ENCODE measurements at places on chromosomes 4 and X.

- no peak overlapping the region for H3K4me3 ChIP-seq
- H3K4me1 ChIP-seq = no peaks in the 10 kb centered on the region
- no peak overlapping the region for H3K27ac ChIP-seq
These were observed 55.5 kb downstream of the CEP135 start for GRCh38 chr4:56004235-56004634.

- H3K27me3 ChIP-seq = no peaks in the 10 kb centered on the region
- no peak overlapping the region for H3K27ac ChIP-seq
- H3K4me1 ChIP-seq = no peaks in the 10 kb centered on the region
These were observed 64.0 kb downstream of the ADRA2C start for GRCh38 chr4:3829956-3830773.

- no peaks in the 10 kb centered on the region for H3K36me3 ChIP-seq
- H3K27ac ChIP-seq = no peak overlapping the region
These were observed 96.6 kb upstream of the GATB start for GRCh38 chr4:151857368-151857767.

DNA sequence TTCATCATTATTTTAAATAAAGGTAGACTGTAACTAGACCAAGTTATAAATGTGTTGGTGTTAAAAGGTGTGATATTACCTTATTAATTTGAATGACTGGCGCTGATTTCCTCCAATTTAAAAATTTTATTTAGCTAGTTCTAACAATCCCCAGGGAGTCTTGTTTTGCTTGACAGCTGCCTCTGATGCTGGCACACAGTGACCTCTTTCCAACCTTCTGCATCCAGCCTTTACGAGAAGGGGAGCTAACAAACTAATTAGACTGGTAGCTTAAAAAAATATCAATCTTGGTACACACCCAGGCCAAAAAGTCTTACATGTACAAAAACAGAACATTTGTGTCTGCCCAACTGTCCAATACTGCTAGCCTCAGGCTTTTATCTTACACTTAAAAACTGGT lies 51.8 kb upstream of the ENPEP start:
- no peaks in the 10 kb centered on the region for H3K36me3 ChIP-seq
- no peak overlapping the region for H3K27ac ChIP-seq
- H3K4me3 ChIP-seq = no peak overlapping the region

- no peaks in the 10 kb centered on the region for H3K27me3 ChIP-seq
- H3K4me3 ChIP-seq = no peak overlapping the region
- no peaks in the 10 kb centered on the region for H3K4me1 ChIP-seq
- no peaks in the 10 kb centered on the region for H3K36me3 ChIP-seq
- DNase-seq = no peak
- no peak overlapping the region for H3K27ac ChIP-seq
These were observed 4.7 kb upstream of the NEUROG2 start for GRCh38 chr4:112520598-112521122.

GRCh38 chrX:109847257-109848187 lies 114.5 kb upstream of the ACSL4 start:
- H3K4me1 ChIP-seq = no peaks in the 10 kb centered on the region
- DNase-seq = no peak
- H3K4me3 ChIP-seq = no peak overlapping the region
- H3K27me3 ChIP-seq = no peaks in the 10 kb centered on the region
- H3K27ac ChIP-seq = no peak overlapping the region
- no peaks in the 10 kb centered on the region for H3K36me3 ChIP-seq

- H3K4me3 ChIP-seq = no peak overlapping the region
- H3K27me3 ChIP-seq = no peaks in the 10 kb centered on the region
- no peaks in the 10 kb centered on the region for H3K36me3 ChIP-seq
- H3K4me1 ChIP-seq = no peaks in the 10 kb centered on the region
These were observed 72.3 kb downstream of the ZNF518B start for GRCh38 chr4:10384974-10385373.

GRCh38 chr4:105088110-105088879 lies 58.4 kb upstream of the TET2 start:
- no peak overlapping the region for H3K4me3 ChIP-seq
- no peak overlapping the region for H3K27ac ChIP-seq

DNA sequence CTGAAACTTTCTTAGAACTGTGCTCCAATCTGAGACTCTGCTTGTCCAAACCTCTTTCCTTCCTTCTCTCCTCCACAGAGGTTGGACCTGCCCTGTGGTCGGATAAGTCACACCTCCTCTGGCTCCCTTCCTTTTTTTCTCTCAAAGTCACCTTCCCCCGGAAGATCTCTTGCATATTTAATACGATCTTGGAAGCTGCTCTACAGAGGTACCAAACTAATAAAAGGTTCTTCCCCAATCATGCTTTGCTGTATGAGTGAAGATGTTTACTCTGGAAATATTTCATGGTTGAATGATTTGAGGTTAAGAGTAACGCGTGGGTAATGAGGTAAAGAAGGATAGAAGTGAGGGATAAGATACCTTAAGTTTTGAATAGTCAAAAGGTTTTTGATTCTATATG lies 166.0 kb downstream of the ATG4A start:
- H3K4me1 ChIP-seq = no peaks in the 10 kb centered on the region
- no peak overlapping the region for H3K27ac ChIP-seq
- DNase-seq = no peak
- H3K4me3 ChIP-seq = no peak overlapping the region
- H3K27me3 ChIP-seq = no peaks in the 10 kb centered on the region

GRCh38 chr4:53586121-53586816 lies 5.0 kb downstream of the LNX1 start:
- H3K36me3 ChIP-seq = no peaks in the 10 kb centered on the region
- DNase-seq = no peak
- H3K27ac ChIP-seq = no peak overlapping the region
- H3K4me3 ChIP-seq = no peak overlapping the region

GRCh38 chr4:18556402-18556801 lies 534.8 kb upstream of the LCORL start:
- H3K36me3 ChIP-seq = no peaks in the 10 kb centered on the region
- no peak for DNase-seq
- H3K4me3 ChIP-seq = no peak overlapping the region
- no peaks in the 10 kb centered on the region for H3K4me1 ChIP-seq
- H3K27me3 ChIP-seq = no peaks in the 10 kb centered on the region

- no peaks in the 10 kb centered on the region for H3K27me3 ChIP-seq
- no peaks in the 10 kb centered on the region for H3K36me3 ChIP-seq
- no peak overlapping the region for H3K27ac ChIP-seq
- H3K4me1 ChIP-seq = no peaks in the 10 kb centered on the region
- H3K4me3 ChIP-seq = no peak overlapping the region
- no peak for DNase-seq
These were observed 78.1 kb downstream of the RLIM start for GRCh38 chrX:74536152-74536831.

- no peaks in the 10 kb centered on the region for H3K4me1 ChIP-seq
- no peaks in the 10 kb centered on the region for H3K27me3 ChIP-seq
- no peak overlapping the region for H3K4me3 ChIP-seq
- H3K27ac ChIP-seq = no peak overlapping the region
These were observed 50.8 kb upstream of the RAP2C start for GRCh38 chrX:132270021-132270420.

DNA sequence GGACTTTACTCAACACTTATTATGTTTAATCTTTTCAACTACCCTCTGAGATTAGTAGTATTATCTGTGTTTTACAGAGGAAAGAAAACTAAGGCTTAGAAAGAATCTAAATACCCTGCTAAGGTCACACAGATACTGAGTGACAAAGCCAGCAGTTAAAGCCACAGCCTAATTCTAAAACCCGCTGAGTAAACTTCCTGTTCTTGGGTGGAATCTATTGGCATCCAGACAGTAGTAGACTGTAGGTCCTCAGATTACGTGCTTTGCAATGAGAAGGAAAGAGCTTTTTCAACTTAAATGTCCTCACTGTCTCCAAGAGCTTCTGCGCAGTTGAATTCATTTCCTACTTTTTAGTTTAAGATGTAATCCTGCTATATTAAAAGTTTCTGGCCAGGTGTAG lies 126.0 kb downstream of the TENM3 start:
- DNase-seq = no peak
- no peaks in the 10 kb centered on the region for H3K36me3 ChIP-seq
- H3K27me3 ChIP-seq = no peaks in the 10 kb centered on the region
- H3K27ac ChIP-seq = no peak overlapping the region

DNA sequence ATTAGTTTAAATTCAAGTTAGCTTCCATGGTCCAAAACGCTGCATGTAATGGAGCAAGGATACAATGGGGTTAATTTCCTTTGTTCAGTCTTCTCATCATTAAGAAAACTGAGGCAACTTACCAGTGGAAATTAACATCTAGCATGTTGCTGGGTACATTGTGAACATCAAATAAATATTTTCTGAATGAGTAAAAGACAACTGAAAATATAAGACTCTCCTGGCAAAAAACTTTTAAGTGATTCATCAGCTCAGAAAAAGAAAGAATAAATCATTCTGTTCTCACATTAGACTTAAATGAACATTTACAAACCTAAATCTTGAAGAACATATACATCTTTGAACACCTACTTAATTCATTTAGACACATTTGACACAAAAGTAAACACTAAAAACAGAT lies 138.4 kb upstream of the ETNPPL start:
- H3K4me1 ChIP-seq = peaks cover 3% of the 10 kb centered on the region
- no peak overlapping the region for H3K4me3 ChIP-seq
- H3K27me3 ChIP-seq = no peaks in the 10 kb centered on the region
- no peaks in the 10 kb centered on the region for H3K36me3 ChIP-seq
- no peak for DNase-seq
- H3K27ac ChIP-seq = no peak overlapping the region

DNA sequence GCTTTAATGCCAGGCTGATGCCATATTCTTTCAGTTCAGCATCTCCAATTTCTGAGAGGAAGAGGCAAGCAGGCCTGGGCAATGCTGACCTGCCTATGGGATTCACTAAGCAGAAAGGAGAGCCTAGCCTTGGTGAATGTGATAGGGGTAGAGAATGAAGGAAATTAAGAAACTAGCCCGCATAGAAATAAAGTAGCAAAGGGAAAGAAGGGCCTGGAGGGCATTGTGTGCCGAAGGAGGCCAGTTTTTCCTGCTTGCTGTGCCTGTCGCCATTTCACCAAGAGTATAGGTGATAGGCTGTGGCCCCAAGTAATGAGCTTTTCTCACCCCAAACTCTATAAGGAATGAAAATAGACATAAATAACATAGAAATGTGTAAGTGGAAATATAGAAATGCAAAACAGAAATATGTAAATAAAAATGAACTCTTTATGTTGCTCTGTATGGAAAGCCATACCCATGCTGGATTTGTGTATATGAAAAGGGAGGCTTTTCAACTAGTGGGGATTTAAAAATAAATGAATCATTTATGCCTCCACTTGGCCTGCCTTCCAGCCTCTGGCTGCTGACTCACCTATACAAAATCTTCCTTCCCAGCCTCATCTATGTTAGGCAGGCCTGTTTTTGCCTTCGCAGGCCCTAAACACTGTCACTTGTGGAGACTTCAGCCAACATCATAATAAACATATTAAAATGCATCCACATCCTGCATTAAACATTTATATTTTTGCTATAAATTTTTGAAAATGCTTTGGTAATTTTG lies 5.1 kb upstream of the OCRL start:
- H3K27ac ChIP-seq = no peak overlapping the region
- no peaks in the 10 kb centered on the region for H3K36me3 ChIP-seq
- no peaks in the 10 kb centered on the region for H3K27me3 ChIP-seq
- peaks cover 4% of the 10 kb centered on the region for H3K4me1 ChIP-seq

GRCh38 chr4:7328913-7329638 lies 105.7 kb downstream of the PSAPL1 start:
- no peaks in the 10 kb centered on the region for H3K4me1 ChIP-seq
- H3K36me3 ChIP-seq = no peaks in the 10 kb centered on the region
- H3K4me3 ChIP-seq = no peak overlapping the region
- H3K27me3 ChIP-seq = no peaks in the 10 kb centered on the region
- no peak for DNase-seq

DNA sequence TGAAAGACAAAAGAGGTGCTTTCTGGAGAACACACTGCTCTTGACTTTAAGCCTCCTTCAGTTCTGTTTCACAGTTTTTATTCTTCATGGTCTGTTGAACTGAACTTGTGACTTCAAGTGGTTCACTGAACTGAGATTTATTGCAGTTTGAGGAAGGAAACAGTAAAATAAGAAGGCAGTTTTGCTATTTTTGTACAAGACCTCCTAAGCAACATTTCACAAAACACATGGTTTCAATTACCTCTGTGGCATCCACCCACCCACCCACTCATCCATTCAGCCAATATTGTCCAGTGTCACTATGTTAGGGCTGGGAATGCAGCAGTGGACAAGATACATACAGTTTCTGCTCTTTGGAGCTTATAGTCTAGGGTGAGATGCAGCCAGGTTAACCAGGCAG lies 131.3 kb downstream of the IL1RAPL2 start:
- H3K36me3 ChIP-seq = no peaks in the 10 kb centered on the region
- no peak overlapping the region for H3K4me3 ChIP-seq
- DNase-seq = no peak
- H3K27ac ChIP-seq = no peak overlapping the region
- no peaks in the 10 kb centered on the region for H3K27me3 ChIP-seq

GRCh38 chrX:133530960-133531359 lies 115.7 kb upstream of the GPC4 start:
- no peaks in the 10 kb centered on the region for H3K4me1 ChIP-seq
- H3K4me3 ChIP-seq = no peak overlapping the region
- H3K36me3 ChIP-seq = no peaks in the 10 kb centered on the region
- no peaks in the 10 kb centered on the region for H3K27me3 ChIP-seq
- H3K27ac ChIP-seq = no peak overlapping the region
- no peak for DNase-seq

- no peaks in the 10 kb centered on the region for H3K4me1 ChIP-seq
- no peaks in the 10 kb centered on the region for H3K36me3 ChIP-seq
- no peak overlapping the region for H3K27ac ChIP-seq
- DNase-seq = no peak
- H3K4me3 ChIP-seq = no peak overlapping the region
- no peaks in the 10 kb centered on the region for H3K27me3 ChIP-seq
These were observed 45.0 kb downstream of the SLC9A7 start for GRCh38 chrX:46713672-46714490.

- DNase-seq = no peak
- H3K27me3 ChIP-seq = no peaks in the 10 kb centered on the region
These were observed 403.6 kb upstream of the ANXA10 start for GRCh38 chr4:167688660-167689142.

DNA sequence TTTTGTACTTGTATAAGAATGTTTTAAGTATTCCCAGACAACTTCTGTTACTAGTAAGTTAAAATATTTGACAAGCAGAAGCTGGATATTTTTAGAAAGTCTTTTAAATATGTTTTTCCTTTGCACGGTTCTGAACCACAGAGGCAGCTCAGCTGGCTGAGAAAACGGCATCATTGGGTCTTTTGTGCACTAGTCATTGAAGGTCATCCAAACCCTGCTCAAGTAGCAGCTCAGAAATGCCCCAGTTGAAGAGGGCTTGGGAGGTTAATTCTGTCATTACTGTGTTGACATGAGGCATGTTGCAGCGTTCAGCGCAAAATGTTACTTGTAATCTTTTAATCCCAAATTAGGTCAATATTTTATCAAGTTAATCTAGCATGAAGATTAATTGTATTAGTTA lies 383.7 kb upstream of the FAM241A start:
- no peak for DNase-seq
- H3K36me3 ChIP-seq = no peaks in the 10 kb centered on the region
- H3K4me1 ChIP-seq = no peaks in the 10 kb centered on the region

- no peak overlapping the region for H3K27ac ChIP-seq
- H3K36me3 ChIP-seq = no peaks in the 10 kb centered on the region
- no peak for DNase-seq
These were observed 103.0 kb downstream of the SORCS2 start for GRCh38 chr4:7295197-7295910.

DNA sequence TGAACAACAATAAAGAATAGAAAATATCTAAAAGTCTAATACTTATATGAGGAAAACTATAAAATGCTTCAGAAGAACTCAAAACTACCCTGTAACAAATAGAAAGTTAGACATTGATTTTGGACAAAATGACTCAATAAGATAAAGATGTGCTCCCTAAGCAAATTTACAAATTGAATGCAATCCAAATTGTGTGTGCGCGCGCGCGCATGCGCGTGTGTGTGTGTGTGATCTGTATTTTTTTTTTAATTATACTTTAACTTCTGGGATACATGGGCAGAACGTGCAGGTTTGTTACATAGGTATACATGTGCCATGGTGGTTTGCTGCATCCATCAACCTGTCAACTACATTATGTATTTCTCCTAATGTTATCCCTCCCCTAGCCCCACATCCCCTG lies 320.8 kb upstream of the INTU start:
- H3K4me1 ChIP-seq = no peaks in the 10 kb centered on the region
